ENCODE measurements at places on chromosomes 4 and X. TPM values are rescaled to one million over a fixed set of nuclear protein-coding genes. Genes with fewer than 3 reads are reported as not detected.

The PKD2 gene
- polyA plus RNA-seq = 1.5 TPM

DNA sequence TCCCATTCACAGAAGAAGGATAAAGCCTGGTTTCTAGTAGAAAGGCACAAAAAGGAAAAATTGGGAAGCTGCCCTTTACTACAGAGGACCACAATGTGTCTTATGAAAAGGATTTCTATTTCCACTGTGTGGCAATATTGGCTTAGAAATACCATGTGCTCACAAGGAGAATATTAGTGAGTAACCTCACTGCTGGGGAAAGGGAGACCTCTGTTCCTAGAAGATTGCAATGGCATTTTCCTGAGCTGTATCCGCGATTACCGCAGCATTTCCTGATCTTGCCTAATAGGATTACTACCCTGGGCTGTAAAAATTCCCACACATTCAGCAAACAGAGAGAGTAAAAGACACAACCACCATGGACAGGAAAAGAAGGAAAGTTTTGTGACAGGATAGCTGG, 308.8 kb upstream of the TECRL start:
- DNase-seq = no peak

- DNase-seq = no peak
Observed at GRCh38 chr4:93199492-93199891, 629.1 kb upstream of the ATOH1 start.

GRCh38 chr4:6435010-6435409, 37.4 kb downstream of the PPP2R2C start:
- no peak for DNase-seq

- no peak for DNase-seq
Observed at GRCh38 chr4:150950657-150951288, 64.3 kb downstream of the LRBA start.

DNA sequence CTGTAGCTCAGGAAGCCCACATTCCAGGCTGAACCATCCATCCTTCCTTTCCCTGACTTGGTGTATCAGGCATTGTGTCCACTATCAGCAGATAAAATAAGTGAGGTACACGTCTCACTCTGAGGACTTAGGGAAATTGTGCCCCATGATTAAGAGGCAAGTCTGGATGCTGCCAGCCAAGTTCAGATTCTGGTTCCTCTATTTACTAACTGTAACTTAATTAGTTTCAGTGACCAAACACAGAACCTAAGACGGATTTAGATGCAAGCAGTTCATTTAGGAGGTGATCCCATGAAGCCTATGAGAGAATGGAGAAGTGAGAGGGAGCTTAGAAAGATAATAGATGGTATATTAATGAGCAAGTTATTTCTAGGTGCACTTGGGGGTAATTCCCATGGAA, 56.6 kb upstream of the PACRGL start:
- DNase-seq = no peak

The CSN1S1 gene
- not detected for polyA plus RNA-seq

- no peak for DNase-seq
Observed at GRCh38 chr4:80276931-80277330, 10.5 kb downstream of the FGF5 start.

DNA sequence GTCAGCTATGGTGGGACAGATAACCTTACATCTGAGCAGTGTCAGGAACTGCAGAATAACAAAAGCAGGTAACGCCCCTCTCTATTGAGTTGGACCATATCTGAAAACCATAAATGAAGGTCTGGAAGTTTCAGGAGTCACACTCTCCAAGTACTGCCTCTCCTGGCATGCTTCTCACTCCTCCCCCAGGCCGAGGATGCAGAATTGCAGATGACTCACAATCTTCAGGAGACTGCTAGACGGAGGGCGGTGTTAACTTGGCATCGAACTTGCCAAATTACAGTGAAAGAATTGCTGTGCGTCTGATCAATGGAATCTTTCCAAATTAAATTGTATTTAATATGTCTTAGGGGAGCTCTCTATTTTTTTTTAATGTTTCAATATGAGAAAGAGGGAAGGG, 67.1 kb upstream of the TRIM2 start:
- no peak for DNase-seq

The MXRA5 gene
- 1.2 TPM for polyA plus RNA-seq

- DNase-seq = no peak
Observed at GRCh38 chr4:109179061-109179460, 123.4 kb downstream of the COL25A1 start.

- DNase-seq = no peak
Observed at GRCh38 chrX:134764202-134764785, 106.0 kb upstream of the PLAC1 start.

DNA sequence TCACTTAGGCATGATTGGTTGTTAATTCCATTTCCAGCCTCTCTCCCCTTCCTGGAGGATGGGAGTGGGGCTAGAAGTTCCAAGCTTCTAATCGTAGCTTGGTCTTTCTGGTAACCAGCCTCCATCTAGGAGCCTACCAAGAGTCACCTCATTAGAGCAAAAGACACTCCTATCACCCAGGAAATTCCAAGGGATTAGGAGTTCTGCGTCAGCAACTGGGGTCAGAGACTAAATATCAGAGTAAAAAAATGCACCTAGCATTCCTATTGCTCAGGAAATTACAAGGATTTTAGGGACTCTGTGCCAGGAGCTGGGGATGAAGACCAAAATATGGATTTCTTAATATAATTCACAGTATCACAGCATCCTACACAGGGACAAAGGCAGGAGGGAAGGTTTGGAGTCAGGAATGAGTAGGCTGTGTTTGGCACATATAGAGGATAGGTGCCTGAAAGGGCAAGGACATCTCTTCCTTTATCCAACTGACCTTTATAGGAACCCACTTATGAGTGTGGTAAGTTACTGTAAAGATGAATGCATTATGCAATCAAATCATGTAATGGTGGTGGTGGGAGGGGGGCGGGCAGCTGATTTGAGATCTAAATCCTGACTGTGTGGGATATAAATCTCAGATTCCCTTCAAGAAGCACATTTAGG, 30.5 kb upstream of the LIMCH1 start:
- no peak for DNase-seq

DNA sequence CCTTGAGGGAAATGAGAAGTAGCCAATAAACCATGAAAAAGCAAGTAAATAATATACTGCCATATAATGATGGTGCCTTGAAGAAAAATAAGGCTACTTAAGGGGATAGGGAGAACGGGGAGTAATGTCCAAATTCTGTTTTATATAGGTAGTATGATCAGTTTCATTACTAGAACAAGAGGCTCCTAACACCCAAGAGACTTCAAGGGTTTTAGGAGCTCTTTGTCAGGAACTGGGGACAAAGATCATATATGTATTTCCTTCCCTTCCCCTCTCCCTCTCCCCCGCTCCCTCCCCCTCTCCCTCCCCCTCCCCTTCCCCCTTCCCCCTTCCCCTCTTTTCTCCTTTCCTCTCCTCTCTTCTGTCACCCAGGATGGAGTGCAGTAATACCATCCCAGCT, 127.3 kb downstream of the PTPN13 start:
- DNase-seq = no peak

DNA sequence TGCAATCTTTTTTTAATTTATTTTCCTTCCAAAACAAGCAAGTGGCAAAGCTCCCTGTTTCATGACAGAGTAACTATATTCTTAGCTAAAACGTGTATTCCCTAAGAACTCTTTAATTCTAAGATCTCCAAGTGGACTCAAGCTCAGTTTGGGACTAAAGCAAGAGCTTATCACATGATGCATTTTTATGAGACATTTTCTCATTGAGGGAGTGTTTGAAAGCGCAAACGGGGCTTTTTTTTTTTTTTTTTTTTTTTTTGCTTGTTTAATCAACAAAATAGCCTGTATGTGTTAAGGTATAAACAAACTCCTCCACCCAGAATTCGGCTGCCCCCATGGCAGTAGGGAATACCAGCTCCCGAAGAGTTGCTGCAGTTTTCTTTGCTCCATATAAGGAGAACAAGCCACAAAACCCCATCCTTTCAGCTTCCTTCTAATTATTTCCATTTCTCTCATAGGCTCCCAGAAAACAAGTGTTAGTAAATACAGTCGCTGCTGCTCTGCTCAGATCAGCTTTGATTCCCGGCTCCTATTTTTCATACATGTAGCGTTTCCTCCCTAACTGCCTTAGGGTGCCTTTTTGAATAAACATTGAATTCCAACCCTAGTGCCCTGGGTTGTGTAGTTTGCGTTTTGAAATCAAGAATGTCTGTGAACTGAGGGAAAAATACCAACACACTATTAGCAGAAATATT, 669 bp upstream of the PPARGC1A start:
- DNase-seq = no peak

GRCh38 chr4:186058253-186058979, 10.5 kb upstream of the TLR3 start:
- DNase-seq = no peak

The SULT1B1 gene
- 12.4 TPM for polyA plus RNA-seq

The SHROOM4 gene
- polyA plus RNA-seq = 0.62 TPM

DNA sequence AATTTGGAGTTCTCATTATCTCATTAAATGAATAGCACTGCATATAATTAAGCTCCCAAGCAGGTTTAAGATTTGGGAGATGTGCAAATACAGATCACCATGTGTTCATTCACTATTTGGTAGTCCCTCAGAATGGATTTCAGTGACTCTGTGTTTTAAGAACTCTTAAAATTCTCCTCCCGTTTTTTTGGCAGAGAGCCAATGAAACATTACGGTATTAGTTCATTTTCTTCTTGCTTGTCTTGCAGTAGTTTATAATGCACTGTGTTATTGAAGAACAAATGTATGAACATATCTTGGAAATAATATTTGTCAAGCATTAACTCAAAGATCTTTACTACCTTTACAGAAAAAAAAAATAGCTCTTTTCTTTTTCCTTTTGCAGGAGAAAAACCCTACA, 32.7 kb downstream of the KLF3 start:
- DNase-seq = no peak

The MAGEA2B gene
- not detected for polyA plus RNA-seq

The SRPK3 gene
- polyA plus RNA-seq = not detected

DNA sequence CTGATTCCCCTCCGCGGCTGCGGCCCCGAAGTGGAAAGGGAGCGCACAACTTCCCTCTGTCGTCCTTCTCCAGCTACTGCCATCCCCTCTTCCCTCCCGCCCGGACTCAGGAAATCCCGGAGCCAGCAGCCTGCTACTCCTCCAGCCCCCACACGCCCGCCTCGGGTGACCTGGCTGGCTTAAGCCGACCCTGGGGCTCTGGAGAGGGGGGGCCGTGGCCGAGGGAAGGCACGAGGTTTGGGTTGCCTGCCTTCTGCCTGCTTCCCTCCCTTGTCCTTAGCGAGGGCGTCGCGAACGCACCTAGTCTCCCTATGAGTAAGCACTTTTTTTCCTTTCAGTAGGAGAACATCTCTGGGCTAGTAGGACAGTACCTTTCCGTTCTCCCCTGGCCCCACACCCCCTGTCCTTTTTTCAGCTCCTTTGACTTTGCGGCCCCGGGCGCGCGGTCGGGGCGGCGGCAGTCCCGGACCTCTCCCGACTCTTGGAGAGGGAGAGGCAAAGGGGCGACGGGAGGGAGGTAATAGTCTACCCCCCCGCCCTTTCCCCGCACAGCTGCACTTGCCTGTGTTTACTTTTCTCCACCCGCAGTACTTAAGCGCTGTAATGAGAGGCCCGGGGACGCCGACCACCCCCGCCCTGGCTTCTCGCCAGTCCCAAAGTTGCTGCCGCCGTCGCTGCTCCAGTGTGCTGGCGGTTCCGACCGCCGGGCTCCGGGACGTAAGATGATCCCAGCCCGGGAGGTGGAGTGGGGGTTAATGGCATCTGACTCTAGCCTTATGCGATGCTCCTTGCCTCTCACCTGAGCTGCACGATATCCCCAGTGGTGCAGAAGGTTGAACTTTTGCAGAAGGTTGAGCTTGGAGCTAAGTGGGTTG, 868 bp downstream of the PLS3 start:
- DNase-seq = peak; percentile 33

DNA sequence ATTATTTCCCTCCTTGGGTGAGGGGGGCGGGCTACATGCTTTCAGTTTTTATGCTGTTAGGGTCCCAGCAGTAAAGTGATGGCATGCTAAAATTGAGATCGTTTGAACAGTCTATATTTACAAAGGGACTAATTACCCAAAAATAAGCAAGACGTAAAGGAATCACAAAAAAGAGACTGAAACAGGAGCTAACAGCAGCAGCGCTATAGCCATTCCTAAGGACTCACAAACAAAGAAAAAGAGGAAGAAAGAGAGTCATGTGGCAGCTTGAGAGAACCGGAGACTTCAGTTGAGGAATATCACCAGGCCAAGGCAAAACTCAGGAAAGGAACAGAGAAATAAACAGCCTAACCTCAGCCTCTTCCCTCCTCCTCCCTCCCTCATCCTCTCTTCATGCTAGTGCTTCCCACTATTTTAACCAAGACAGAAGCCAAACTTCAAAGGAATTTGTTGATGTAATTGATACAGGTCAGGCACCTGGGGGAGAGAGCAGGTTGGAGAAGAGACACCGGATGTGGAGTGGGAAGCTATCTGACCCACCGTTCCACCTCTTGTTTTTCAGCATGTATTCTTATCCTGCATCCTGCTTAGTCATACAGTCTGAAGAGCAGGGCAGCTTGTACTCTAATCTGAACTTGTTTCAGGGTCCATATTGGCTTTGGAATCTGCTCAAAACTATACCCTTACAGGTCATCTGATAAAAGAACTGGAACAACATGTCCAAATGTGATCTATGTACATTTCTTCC, 383.7 kb downstream of the NAF1 start:
- no peak for DNase-seq

DNA sequence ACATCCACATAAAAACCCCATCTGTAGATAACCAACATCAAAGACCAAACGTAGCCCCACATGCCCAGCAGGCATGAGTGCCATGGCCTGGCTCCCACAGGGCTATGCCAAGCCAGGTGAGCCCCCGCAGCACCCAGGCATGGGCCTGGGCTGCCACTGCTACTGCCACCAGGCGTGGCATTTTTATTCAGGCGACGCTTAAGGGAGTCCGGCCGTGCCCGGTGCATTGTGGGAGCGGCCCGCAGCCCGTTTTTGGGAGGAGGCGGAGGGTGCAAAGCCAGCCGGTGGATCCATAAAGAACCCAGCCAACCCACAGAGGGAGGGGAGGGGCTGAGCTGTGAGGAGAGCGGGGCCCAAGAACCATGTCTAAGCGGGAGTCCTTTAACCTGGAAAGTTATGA, 205.9 kb downstream of the CHIC1 start:
- DNase-seq = no peak

GRCh38 chr4:120971884-120972283, 49.4 kb upstream of the PRDM5 start:
- DNase-seq = no peak

DNA sequence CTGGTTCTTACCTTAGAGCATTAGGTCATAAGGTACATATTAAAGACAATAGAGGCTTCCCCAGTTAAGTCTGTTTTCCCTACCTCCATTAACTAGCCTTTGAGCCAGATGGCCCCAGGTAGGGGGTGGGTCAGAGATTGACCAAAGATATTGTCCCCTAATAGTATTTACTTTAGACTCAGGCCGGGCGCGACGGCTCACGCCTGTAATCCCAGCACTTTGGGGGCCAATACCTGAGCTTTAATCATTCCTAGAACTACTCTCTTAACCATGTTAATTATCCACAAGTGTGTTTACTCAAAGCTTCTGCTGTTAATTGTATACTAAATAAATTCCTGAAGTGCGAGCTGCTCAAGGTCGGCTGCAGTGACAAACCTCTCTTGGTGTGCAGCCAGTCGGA, 28.0 kb upstream of the AMBN start:
- no peak for DNase-seq

The FAM149A gene
- polyA plus RNA-seq = 14.5 TPM

The GIMD1 gene
- polyA plus RNA-seq = not detected

The ARMCX1 gene
- 1.1 TPM for polyA plus RNA-seq
